Stimulated activated CD8-positive, alpha-beta memory T cell treated with anti-CD3 and anti-CD28 coated beads, Interleukin-15, amount 100 ng/mL, for 48 hours (primary cell): ENCODE measurements at places on chromosomes 3 and 15.

DNA sequence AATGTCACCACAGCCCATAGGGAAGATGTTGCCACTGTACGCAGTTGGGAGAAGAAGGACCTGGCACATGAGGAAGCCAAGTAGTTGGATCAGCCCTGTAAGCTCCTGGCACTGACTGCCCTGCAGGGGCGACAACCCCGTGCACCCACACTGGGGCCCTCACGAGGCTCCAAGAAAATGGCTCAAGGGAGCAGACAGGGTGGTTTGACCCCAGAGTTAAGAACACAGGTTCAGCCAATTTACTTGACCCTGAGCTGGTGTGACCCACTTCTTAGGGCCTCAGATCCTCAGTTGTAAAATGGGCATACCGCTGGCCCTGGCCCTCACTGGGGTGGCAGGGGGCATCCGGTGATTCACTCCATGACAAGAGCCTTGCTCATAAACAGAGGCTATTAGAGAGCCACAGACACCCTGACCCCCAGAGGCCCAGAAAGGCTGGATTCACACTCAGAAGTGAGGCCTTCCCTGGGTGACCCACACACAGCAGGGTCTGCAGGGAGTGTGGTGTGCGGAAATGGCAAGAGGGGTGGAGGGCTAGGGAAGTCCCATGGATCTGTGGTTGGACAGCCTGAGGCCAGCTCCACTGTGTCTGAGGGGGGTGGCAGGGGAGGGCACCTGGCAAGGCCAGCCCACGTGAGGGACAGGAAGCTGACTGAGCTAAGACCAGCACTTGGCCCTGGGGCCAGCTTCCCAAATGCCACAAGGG is 1.7 kb upstream of the HHATL start:
- no peak for DNase-seq

GRCh38 chr15:90318591-90318990 is 33.5 kb upstream of the ZNF774 start:
- no peak for DNase-seq

DNA sequence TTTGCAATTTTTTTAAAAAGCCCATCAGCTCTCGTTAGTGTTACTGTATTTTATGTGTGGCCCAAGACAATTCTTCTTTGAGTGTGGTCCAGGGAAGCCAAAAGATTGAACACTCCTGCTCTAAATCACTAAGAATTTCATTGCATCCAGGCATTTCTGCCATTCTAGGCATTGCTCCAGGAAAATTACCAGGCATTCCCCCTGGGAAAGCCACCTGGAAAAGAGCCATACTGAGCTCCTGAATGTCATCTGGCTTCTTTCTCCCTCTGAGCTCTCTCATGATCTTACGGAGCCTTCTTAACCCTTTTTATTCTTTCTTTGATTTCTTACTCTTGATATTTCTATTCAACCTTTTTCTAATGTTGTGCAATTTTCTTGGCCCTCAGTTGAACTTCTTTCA is 202.2 kb downstream of the DOCK3 start:
- DNase-seq, result no peak

- DNase-seq, result no peak
These were observed 124.3 kb downstream of the BDH1 start for GRCh38 chr3:197431346-197431910.

GRCh38 chr15:39756806-39757522 is 25.7 kb downstream of the FSIP1 start:
- no peak for DNase-seq

GRCh38 chr15:63573533-63573932 is 23.7 kb upstream of the FBXL22 start:
- no peak for DNase-seq

- no peak for DNase-seq
These were observed 247.2 kb downstream of the SHQ1 start for GRCh38 chr3:72601060-72601459.

GRCh38 chr3:29695643-29696198 is 414.9 kb downstream of the RBMS3 start:
- no peak for DNase-seq

DNA sequence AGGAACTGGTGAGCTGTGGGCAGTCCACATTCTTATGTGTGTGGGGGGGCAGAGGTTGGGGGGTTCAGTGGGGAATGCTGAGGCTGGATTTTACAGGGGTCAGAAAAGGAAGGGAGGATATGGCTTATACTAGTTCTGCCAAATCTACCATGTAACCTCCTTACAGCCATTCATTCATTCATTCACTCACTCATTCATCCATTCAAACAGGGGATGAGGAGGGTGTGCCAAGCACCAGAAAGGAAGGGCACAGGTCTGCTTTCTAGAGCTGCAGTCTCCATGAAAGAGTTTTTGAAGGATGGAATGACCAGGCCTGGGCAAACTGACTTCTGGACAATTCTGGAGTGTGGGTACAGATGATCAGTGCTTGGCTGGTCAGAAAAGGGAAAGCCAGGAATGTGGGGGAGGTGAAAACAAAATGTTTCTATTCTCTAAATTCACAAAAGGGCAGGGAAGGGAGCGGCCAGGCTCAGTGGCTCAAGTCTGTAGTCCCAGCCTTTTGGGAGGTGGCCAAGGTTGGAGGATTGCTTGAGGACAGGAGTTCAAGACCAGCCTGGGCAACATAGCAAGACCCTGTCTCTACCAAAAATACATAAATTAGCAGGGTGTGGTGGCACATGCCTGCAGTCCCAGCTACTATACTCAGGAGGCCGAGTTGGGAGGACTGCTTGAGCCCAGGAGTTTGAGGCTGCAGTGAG is 49.2 kb upstream of the C15orf39 start:
- DNase-seq, result no peak

GRCh38 chr3:124792341-124793040 is 62.2 kb downstream of the UMPS start:
- DNase-seq, result no peak

- no peak for DNase-seq
These were observed 119.5 kb upstream of the MLF1 start for GRCh38 chr3:158451405-158452055.

- no peak for DNase-seq
These were observed 2.9 kb downstream of the HDGFL3 start for GRCh38 chr15:83204697-83205096.

GRCh38 chr3:54321520-54321919 is 199.2 kb downstream of the CACNA2D3 start:
- no peak for DNase-seq

- no peak for DNase-seq
These were observed 190.8 kb downstream of the ADAMTSL3 start for GRCh38 chr15:83844742-83845141.

DNA sequence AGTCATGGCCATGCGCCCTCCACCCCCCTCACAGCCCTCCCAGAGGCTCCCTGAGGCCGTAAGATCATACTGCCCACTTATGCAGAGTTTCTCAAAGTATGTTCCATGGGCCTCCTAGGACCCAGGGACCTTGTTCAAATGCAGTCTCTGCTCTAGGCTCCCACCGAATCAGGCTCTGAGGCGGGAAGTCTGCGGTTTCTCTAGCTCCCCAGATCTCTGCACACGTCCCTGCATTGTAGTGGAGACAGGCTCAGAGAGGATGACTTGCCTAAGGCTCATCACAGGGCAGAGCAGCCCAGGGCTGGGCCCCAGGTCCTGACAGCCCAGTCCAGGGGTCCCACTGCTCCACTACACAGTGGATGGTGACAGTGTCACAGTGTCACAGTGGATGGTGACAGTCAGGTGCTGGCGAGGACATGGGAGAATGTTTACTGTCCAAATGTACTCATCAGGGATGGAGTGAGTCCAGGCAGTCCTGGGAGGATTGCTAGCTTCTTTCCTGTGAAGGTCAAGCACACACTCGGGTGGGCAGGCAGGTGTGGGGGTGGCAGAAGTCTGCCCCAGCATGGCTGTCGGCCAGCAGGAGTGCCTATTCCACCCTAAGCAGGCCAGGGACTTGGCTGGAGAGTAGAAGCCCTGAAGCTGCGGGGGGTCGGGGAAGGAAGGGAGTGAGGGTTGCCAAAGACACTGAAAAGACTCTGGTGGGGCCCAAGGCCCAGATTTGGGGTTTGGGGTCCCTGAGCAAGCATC is 12.4 kb downstream of the ANKRD63 start:
- DNase-seq, result no peak

GRCh38 chr3:197573048-197573767 is 17.4 kb upstream of the BDH1 start:
- no peak for DNase-seq

GRCh38 chr3:151460228-151460627 is 633 bp downstream of the IGSF10 start:
- no peak for DNase-seq

DNA sequence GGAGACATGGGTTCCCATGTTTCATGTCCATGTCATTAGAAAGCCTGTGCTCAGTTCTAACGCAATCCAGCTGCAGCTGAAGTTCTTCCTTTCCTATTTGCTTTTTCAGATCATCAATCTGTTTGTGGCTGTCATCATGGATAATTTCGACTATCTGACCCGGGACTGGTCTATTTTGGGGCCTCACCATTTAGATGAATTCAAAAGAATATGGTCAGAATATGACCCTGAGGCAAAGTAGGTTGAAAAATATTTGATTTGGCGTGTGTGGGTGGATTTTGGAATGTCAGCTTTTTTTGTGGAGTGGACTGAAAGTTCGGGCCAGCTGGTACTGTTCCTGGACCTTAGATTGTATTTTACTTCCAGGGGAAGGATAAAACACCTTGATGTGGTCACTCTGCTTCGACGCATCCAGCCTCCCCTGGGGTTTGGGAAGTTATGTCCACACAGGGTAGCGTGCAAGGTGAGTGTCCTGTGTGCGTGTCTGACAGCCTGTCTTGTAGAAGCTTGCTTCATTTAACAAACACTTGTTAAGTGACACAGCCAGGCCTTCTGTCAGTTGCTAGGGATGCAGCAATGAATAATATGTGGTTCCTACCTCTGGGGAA is 69.6 kb downstream of the CHDH start:
- no peak for DNase-seq

- no peak for DNase-seq
These were observed 41.2 kb downstream of the PTPN23 start for GRCh38 chr3:47421741-47422649.

GRCh38 chr15:90458061-90458460 is 70.0 kb downstream of the IQGAP1 start:
- DNase-seq, result no peak

DNA sequence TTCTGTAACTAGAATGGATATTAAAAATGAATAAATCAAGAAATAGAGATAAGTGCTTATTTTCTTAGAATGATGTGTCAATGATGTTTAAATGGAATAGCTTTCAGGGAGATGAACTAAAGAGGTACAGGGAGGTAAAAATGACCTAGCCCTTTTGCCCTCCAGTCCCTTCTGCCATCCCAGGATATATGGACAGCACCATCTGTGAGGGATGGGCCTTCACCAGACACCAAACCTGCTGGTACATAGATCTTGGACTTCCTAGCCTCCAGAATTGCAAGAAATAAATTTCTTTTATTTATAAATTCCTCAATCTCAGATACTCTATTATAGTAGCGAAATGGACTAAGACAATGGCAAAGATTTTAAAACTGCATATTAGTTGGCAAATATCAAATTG is 352.0 kb upstream of the THBS1 start:
- no peak for DNase-seq

- DNase-seq, result no peak
These were observed 74.0 kb upstream of the ETV5 start for GRCh38 chr3:186182850-186183249.

- DNase-seq, result no peak
These were observed 585.3 kb downstream of the GOLGA6L6 start for GRCh38 chr15:19956124-19956796.

- DNase-seq, result no peak
These were observed 171.0 kb downstream of the RBMS3 start for GRCh38 chr3:29451920-29452319.

- DNase-seq, result no peak
These were observed 33.4 kb downstream of the OXSM start for GRCh38 chr3:25823314-25823713.

- no peak for DNase-seq
These were observed 74.3 kb downstream of the CRYBG3 start for GRCh38 chr3:97896129-97896528.

DNA sequence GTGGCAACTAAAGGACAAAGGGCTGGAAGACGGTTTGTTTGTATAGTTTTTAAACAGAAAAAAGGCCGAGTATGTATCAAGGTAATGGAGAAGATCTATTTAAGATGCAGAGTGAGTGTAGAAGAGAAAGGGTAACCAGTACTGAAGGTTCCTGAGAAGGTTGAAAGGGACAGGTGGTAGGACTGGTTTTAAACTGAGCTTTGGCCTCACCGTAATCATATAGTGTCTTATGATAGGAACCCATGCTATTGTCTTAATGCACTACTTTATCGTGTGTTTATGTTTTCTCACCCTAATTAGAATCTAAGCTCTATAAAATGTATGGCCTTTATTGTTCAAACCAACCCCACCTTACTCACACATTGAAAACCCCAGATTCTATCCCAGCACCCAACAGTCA is 32.7 kb downstream of the FHIT start:
- no peak for DNase-seq

- no peak for DNase-seq
These were observed 277.1 kb downstream of the MAGI1 start for GRCh38 chr3:65761446-65762234.

DNA sequence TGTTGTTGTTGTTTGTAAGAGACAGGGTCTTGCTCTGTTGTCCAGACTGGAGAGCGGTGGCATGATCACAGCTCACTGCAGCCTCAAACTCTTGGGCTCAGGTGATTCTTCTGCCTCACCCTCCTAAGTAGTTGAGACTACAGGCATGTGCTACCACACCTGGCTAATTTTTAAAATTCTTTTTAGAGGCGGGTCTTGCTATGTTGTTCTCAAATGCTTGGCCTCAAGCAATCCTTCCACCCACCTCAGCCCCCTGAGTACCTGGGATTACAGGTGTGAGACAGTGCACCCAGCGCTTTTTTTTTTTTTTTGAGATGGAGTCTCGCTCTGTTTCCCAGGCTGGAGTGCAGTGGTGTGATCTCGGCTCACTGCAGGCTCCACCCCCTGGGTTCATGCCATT is 46.7 kb downstream of the TMOD3 start:
- no peak for DNase-seq

DNA sequence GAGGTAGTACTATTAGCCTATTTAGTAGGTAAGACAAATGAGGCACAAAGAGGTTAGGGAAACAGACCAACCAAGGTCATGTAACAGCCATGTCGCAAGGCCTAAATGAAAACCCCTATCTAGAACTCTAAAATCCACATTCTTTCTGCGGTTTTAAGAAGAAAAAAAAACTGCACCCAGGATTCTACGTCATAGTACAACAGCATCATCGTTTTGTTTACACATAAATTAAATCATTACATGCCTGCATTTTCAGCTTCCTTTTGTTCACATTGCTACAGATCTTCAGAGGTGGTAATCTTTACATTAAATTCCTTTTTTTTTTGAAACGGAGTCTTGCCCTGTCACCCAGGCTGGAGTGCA is 548 bp upstream of the PSMD6 start:
- DNase-seq, result no peak

DNA sequence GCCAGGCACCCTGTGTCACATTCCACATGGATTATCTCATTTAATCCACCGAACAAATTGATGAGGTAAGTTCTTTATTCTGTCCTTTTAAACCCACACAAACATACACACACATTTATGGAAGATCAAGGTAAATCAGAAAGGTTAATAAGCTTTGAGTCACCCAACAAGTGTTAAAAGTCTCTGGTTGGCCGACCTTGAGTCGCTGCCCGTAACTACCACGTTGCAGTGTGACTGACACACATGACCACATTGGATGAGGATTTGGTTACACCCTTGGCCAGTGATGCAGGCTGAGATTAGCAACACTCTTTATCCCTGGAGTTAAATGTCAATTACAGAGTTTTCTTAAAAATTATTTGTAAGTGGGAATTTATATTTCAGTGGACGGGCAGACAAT is 19.2 kb downstream of the FOXP1 start:
- no peak for DNase-seq
